ENCODE measurements at places on chromosomes 7 and 10.

- no peak for DNase-seq
These were observed 92.0 kb upstream of the AHR start for GRCh38 chr7:17206349-17206905.

- no peak for DNase-seq
These were observed 524 bp upstream of the PRXL2A start for GRCh38 chr10:80407812-80408241.

- peak; percentile 10 for DNase-seq
These were observed 179.9 kb downstream of the PTPRN2 start for GRCh38 chr7:158407581-158408317.

- no peak for DNase-seq
These were observed 474.9 kb downstream of the PTPRN2 start for GRCh38 chr7:158112571-158113320.

GRCh38 chr10:9505546-9505945, 1451.1 kb downstream of the GATA3 start:
- DNase-seq = no peak

DNA sequence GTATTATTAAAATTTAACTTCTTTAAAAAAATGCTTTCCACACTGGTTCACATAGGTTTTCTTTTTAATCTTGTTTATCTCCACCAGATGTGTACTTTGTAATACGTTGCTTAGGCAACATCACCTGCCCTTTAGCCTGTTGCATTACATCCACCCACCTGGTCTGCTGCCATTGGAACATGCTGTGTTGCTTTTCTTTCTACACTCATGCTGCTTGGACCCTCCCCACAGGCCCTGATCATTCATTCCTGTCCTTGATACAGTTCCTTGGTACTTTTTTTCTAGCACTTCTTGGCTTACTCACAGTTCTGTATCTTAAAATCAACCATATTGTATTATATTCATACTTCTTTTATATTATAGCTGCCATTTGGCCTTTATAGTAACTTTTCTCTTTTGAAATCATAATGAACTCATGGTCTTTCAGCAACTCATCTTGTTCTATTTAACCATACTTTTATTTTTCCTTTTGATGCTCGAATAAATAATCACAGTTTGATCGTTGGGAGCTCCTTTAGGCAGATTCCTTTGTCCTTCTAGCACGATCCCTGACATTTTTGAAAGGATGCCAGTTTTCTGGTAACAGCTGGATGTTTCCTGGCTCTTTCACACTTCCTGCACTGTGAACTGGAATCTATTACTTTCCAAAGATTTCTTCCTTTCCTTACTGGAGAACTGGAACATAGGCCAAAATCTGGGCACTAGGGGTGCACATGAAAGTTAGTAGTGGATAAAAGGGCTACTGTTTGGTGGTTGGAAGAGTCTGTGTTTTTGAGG, 125.1 kb downstream of the CDK14 start:
- peak; percentile 85 for DNase-seq

Data from fibroblast of skin of abdomen (primary cell).